ENCODE measurements at places on chromosomes 7 and 10.
A peak's percentile ranks its signal among the peaks of the same experiment; 100 is the strongest.

DNA sequence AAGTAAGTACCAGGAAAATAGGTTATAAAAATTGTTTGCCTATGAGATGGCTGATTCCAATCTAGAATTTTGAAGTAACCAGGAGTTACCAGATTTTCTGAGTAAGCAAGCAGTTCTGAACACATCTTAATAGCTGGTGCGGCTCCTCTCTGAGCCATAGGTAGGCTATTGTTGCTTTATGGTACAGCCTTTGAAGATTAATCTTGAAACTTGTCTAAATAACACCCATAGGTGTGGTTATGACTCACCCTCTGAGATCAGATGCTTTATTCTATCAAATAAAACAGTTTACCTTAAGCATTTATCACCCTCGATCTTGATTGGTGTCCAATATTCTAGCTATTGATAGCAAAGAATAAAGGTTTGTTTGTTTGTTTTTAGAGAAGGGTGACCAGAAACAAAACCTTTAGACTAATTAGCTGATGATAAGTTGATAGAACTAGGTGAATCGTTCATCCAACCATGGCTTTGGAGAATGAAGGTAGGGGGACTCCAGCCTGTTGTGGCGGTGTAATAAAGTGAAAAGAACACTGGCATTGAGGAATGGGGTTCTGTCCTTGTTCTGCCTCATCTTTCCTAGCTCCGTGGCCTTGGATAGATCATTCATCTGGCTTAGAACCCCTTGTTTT, 72.2 kb downstream of the VTI1A start:
- DNase-seq = peak; percentile 96

- DNase-seq = no peak
Observed at GRCh38 chr7:116249969-116250553, 39.7 kb downstream of the TES start.

DNA sequence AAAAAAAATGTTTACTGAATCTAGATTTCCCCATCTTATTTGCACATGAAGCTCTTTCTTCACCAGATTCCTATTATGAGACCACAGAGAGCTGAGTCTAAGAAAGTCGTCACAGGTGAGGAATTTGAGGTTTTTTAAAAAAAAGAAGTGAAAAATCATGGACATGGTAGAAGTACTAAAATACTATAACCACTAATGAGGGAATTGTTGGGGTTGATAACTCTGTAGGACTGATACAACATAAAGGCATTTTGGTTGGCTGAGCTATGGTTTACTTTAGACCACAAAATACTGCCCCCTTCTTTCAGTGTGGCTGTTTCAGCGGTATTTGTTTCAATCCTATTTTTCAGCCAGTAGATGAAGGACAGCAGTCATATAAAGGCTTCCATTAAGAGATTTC, 1111.3 kb downstream of the TYW1 start:
- DNase-seq = peak; percentile 33

GRCh38 chr7:85714043-85714578, 527.3 kb upstream of the SEMA3D start:
- no peak for DNase-seq

DNA sequence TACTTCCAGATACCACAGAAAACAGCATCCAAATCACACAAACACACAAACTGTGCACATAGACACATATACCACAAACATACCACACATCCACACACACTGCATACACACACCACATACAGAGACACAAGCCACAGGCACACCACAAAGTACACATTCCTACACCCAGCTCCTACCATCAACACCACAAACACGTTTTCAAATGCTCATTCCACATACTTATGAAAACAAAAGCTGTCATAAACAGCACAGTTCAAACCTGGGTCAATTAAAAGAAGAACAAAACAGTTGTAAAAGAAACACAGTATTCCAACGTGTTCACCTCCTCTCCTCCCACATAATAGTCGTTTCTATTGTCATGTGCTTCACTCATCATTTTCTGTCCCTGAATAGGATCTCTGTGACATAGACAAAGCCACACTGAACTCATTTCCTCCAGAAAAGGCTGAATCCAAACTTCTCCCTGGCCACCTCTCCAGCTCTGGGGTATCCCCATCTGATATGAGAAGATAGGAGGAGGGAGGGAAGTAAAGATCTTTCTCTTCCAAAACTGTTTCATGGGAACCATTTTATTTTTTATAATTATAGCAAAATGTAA, 89.2 kb downstream of the CXCL12 start:
- DNase-seq = no peak

DNA sequence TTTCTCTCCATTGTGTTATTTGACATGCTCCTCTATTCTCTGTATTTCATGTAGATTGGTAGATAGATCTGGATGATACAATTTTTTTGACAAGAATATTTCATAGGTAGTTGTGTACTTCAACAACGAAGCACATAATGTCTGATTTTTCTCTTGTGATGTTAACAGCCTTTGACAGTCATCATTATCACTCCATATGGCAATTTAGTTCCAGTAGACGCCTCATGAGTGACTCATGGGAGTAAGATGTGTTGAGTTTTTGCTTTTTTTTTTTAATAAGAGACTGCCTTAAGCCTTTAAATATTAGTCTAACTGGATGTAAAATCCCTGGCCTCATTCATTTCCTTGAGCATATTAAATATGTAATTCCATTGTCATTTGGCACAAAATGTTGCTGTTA, 123.5 kb upstream of the ZNF32 start:
- no peak for DNase-seq

- DNase-seq = no peak
Observed at GRCh38 chr10:124700293-124701037, 43.7 kb downstream of the FAM53B start.

- DNase-seq = peak; percentile 49
Observed at GRCh38 chr7:504221-505111, 15.2 kb downstream of the PDGFA start.

DNA sequence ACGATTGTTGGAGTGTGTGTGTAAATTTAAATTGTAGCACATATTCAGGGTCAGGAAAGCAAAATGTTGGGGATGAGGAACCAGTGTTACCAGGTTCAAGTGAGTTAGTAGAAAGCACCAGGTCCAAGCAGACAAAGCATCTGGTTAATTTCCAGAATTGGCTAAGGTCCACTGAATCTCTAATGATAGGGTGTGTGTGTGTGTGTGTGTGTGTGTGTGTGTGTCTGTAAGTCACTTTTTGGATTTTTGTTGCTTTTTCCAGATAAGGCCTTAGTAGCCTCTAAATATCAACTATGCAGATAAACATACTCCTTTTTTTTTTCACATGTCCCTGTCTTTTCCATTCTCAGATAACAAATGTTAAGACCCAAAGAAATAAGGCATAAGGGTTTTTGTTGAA, 36.6 kb upstream of the FMC1 start:
- DNase-seq = no peak

DNA sequence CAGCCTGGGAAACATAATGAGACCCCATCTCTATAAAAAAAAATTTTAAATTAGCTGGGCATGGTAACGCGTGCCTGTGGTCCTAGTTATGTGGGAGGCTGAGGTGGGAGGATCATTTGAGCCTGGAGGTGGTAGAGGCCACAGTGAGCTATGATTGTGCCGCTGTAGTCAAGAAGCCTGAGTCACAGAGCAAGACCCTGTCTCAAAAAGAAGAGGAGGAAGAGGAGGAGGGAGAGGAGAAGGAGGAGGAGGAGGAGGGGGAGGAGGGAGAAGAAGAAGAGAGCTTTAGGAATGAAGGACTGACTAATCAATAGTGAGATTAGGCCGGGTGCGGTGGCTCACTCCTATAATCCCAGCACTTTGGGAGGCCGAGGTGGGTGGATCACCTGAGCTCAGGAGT, 111.8 kb upstream of the KMT2E start:
- no peak for DNase-seq

DNA sequence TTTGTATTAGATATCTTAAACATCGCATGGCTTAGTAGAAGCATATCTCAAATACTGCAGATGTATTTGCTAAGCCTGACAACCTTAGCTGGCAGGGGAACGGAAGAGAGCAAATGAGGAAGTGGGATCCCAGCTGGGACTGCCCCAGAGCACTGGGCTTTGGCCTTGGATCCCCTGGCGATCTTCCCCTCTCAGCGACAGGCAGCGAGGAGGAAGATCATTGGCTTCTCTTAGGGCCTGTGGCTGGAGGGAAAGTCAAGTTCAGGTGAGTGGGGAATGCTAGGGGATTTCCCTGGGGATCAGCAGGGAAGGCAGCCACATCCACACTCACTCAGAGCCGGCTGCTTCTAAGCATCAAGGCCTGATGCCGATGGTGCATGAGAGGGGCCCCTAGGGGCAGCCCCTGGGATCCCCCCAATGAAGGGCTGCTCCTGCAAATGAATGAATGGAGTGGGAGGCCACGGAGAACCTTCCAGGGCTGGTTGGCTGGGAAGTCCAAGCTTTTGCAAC, 42.0 kb downstream of the LYZL2 start:
- DNase-seq = no peak

GRCh38 chr10:23203369-23204325, 11.5 kb downstream of the PTF1A start:
- no peak for DNase-seq

- DNase-seq = no peak
Observed at GRCh38 chr7:22577470-22578001, 77.5 kb upstream of the STEAP1B start.

DNA sequence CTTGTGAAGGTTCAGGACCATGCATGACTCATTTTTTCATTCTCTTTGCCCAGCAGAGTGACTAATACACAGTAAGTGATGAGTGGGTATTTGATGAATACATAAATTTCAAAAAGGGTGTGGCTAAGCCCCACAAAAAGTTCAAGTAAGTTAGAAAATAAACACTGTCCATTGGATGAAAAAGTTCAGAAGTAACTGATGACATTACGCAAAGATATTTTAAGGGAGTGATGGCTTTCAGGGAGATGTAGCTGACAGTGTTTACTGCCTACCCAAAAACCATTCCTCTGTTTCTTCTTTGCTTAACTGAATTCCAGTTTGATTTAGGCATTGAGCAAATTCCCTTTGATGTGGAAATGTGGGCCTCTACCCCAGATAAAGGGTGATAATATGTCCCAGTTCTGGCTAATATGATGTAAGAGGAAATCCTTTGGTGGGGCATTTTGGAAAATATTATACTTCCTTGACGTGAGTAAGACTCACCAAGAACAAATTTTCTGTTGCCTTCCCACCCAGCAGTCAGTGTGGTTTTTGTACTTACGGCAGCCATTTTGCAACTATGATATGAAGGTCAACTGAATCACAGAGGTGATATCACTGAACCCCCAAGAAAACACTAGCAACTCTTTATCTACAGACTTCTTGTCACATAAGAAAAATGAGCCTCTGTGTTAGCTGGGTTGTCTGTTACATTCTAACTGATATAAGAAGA, 29.0 kb upstream of the EBLN1 start:
- DNase-seq = peak; percentile 97

GRCh38 chr10:95821720-95822119, 65.8 kb downstream of the ENTPD1 start:
- no peak for DNase-seq

- no peak for DNase-seq
Observed at GRCh38 chr7:134520130-134520529, 7.2 kb upstream of the AKR1B10 start.

- no peak for DNase-seq
Observed at GRCh38 chr7:6092953-6093354, 61.8 kb downstream of the ANKRD61 start.

DNA sequence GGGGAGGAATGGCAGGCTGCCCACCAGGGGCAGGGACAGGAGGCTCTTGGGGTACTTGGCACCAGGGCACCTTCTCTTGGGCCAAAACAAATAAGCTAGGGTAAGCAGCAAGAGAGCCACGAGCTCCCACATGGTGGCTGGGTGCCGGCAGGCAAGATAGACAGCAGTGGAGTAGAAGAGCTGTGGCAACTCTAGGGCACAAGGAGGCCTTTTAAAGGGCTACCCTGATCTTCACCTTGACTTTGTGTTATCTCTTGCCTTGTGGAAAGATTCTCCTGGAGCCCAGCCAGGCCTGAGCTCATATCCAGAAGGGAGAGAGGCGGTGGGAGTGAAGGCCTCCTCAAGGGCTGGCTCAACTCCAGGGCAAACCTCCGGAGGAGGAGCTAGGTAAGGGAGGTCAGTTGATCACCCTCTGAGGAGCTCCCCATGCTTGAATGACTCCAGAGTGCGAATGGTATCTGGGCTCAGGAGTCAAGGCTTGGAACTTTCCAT, at the start of gene CYP17A1:
Gene CYP17A1 (minus strand): TSS at position 184 of the 492 bp plus-strand sequence. CDS start 52 bp downstream, at position 132.
- DNase-seq = no peak

GRCh38 chr7:47327346-47327697, 254.6 kb downstream of the TNS3 start:
- no peak for DNase-seq

DNA sequence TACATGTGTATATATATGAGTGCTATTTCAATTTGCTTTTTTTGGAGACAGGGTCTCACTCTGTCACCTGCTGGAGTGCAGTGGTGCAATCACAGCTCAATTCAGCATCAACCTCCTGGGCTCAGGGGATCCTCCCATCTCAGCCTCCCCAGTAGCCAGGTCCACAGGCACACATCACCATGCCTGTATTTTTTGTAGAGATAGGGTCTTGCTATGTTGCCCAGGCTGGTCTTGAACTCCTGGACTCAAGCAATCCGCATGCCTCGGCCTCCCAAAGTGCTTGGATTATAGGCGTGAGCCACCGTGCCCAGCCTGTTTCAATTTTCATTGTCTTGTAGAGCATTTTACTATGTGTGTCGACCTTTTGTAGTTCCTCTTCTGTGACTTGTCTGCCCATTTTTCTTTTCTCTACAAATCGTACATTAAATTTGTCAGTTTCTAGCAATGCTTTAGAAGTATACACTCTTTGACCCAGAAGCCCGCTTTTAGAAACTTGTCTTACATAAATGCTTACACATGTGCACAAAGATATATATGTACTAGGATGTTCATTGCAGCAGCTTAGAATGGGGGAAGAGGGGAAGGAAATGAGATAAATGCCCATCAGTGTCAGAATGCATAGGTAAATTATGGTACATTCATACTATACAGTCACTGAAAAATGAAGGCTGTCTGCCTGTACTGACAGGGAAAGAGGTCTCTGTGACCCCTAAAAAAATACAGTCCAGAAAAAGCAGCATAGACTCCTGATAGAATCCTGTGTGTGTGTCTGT, 12.2 kb upstream of the RFC2 start:
- no peak for DNase-seq

- no peak for DNase-seq
Observed at GRCh38 chr10:35341521-35341920, 5.2 kb downstream of the CCNY start.

DNA sequence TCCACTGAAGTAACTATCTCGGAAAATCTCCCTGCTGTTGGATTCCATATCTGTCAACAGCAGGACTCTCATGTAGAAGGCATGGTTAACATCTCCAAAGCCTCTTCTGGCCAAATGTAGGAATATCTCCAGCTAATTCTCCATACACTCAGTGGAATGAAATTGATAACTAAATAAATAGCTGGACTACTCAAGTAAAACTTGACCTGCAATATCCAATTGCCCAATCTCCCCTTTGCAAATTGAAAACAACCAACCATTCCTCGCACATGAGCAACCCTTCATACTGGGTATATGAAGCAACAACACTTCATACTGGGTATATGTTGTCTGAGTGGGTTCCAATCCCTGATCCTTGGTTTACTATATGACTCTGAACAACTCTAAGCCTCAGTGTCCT, 105.4 kb upstream of the KMT2E start:
- no peak for DNase-seq

DNA sequence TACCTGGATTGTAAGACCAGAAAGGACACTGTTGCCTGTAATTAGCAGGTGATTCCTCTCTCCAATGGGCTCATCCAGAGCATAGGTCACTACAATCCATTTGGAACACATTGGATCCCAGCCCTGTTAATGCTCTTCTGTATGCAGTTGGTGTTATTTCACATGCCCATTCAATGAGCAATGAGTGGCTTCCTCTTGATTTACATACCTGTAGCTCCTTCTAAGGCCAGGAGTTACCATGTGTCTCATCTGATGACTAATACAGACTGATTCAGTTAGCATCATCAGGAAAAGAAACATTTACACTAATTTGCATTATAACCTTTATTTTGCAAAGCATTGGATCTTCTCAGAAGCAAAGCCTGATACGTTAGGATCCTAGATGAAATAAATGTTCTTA, 83.1 kb upstream of the NPVF start:
- peak; percentile 39 for DNase-seq
